ENCODE measurements at places on chromosomes 1 and 21. TPM values are rescaled to one million over a fixed set of nuclear protein-coding genes. Genes with fewer than 3 reads are reported as not detected.

- DNase-seq: no peak
Measured at GRCh38 chr1:22562584-22563583, at the start of gene EPHA8. Gene EPHA8, plus strand, starts transcription at chr1:22563489. Its CDS starts 147 bp downstream, at chr1:22563636.

DNA sequence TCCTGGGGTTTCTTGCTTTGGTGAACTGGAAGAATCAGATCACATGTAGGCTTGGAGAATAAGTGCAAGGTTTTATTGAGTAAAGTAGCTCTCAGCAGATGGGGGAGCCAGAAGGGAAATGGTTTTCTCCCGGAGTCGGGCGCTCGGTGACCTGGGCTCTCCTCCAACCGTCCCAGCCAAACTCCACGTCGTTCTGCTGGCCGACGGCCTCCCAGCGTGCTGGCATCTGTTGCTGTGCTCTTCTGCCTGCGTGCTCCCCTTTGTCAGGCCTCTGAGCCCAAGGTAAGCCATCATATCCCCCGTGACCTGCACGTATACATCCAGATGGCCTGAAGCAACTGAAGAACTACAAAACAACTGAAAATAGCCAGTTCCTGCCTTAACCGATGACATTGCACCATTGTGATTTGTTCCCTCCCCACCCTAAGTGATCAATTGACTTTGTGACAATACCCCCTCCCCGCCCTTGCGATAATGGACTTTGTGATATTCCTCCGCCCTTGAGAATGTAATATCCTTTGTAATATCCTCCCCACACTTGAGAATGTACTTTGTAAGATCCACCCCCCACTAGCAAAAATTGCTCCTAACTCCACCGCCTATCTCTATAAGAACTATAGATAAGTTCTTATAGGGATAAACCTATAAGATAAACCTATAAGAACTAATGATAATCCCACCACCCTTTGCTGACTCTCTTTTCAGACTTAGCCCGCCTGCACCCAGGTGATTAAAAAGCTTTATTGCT is 88.3 kb downstream of the SMYD3 start:
- DNase-seq: no peak

- no peak for DNase-seq
Measured at GRCh38 chr1:6256645-6257044, 4.3 kb downstream of the GPR153 start.

The ASTN1 gene
- not detected for total RNA-seq

The TINAGL1 gene
- total RNA-seq: 1.8 TPM

The NDUFS5 gene
- total RNA-seq: 263 TPM

DNA sequence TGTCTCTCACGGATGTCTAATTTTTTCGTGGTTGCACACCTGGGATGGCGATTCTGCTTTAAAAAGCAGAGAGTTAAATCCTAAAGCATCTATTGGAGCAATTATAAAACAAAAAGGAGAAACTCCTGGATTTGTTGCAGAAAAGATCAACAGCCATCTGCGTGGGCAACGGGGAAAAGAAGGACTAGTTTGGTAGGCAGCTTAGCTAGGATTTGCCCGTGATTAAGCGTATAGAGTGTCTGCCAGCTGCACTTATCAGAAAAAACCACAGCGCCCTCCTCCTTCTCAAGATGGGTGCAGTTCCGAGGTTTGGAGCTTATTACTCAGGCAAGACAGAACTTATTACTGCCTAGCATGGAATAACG is 526 bp upstream of the SLC25A24 start:
- DNase-seq: peak; percentile 75

DNA sequence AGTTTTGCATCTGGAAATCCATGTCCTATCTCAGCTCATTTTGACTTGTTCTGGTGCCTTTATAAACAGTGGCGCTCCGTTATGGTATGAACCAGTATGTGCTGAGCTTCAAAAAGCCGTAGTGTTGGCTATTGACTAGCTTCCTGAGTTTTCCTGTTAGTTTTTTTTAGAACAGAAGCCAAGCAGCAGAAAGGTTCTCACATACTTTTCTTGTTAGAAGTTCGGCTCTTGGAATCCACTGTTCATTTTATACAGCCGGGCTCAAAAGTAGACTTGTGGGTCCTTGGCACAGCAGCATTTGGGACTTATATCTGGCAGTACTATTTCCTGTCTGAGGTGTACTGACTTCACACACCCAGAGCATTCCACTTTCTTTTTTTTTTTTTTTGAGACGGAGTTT is 63.8 kb downstream of the TBCE start:
- peak; percentile 49 for DNase-seq

- DNase-seq: peak; percentile 46
Measured at GRCh38 chr1:36034692-36035091, 49.2 kb upstream of the TEKT2 start.

- no peak for DNase-seq
Measured at GRCh38 chr1:71228742-71229365, 148.0 kb upstream of the ZRANB2 start.

- no peak for DNase-seq
Measured at GRCh38 chr1:180946541-180947498, 34.1 kb downstream of the KIAA1614 start.

The PALMD gene
- not detected for total RNA-seq

GRCh38 chr1:12594490-12594889 is 23.5 kb downstream of the DHRS3 start:
- DNase-seq: no peak

- DNase-seq: no peak
Measured at GRCh38 chr1:196002906-196003305, 605.3 kb downstream of the KCNT2 start.

GRCh38 chr21:26471099-26471471 is 102.0 kb downstream of the CYYR1 start:
- DNase-seq: no peak

- peak; percentile 25 for DNase-seq
Measured at GRCh38 chr1:248618878-248619277, 16.0 kb downstream of the OR2T11 start.

- peak; percentile 48 for DNase-seq
Measured at GRCh38 chr1:94858276-94858675, 38.1 kb downstream of the SLC44A3 start.

The FLG2 gene
- not detected for total RNA-seq

The TENT5C gene
- total RNA-seq: 0.72 TPM

The OR2M3 gene
- not detected for total RNA-seq

DNA sequence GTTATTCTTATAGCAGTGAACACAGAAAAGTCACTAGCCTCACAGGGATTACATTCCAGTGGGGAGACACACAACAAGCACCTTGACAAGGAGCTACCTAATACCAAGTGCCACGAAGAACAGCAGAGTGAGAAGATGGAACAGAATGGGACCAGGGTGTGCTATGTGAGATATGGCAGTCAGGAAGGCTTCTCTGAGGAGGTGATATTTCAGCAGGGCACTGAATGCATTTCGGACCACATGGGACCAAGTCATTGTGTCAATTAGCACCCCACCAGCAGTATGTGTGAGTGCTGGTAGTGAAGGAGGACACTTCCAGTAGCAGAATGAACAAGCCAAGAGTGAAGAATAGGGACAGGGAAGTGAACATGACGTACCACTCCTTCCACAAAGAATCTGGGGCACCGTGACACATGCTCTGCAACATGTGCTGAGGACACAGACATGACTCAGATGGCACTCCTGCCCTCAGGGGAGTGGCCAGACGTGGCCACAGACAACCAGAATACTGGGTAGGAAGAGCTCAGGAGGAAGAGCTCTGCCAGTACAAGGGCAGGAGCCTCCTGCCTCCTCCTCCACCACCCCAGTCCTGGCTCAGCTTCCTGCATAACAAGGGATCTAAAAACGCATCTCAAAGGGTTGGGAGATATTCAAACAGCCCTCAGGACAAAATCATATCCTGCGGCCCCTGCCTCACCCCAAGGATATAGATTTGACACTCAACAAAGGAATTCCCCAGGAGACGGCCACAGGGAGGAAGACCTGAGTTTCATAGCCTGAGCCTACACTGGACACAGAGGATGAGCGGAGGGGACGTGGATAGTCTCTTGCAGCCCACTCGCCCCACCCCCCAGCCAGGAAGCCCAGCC is 102.5 kb downstream of the TRABD2B start:
- no peak for DNase-seq

The NAXE gene
- total RNA-seq: 79.9 TPM

DNA sequence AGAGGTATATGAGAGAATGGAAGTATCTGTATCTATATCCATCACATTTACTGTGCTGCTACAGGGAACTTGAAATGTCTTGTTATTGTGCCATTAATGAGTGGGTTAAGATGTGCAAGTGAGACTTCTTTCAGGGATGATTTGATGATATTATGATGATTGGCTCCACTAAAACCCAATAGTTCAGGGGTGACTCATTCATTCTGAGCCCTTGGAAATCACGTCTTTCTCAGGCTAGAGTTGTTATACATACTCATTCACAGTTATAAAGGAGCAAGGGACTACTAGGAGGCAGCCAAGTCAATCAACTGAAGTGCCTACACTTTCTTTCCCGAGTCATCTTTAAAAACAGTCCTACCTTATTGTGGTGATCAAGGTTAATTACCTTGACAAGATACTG is 1109.8 kb upstream of the B3GALT2 start:
- DNase-seq: peak; percentile 18

GRCh38 chr1:31828341-31828740 is 12.5 kb upstream of the SPOCD1 start:
- DNase-seq: no peak

DNA sequence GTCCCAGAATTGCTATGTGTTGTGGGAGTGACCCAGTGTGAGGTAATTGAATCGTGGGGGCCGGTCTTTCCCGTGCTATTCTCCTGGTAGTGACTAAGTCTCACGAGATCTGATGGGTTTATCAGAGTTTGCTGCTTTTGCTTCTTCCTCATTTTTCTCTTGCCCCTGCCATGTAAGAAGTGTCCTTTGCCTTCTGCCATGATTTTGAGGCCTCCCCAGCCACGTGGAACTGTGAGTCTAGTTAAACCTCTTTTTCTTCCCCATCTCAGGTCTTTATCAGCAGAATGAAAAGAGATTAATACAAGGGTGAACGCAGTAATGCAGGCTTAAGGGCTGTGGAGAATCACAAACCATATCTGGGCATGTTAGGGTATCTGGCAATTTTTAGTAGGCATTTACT is 624.0 kb downstream of the USP25 start:
- DNase-seq: no peak

The TCHHL1 gene
- not detected for total RNA-seq

The WNT3A gene
- total RNA-seq: not detected

DNA sequence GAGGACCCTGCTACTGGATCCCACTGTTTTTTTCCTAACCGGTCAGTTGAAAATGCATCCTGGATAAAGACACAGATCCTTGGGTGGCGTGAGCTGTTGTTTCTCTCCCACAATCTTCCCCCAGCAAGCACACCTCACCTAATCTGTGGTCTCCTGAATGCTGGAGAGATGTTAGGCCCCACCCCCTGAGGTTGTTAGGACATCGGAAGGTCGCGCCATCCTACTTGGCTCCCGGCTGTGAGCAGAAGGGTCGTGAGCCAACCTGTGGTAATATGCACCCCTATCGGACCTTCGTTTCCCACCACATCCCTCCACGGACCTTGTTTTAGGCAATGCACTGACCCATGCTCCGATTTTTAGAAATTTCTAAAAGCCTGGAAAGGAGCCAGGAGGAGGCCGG is 89.9 kb upstream of the IPO9 start:
- no peak for DNase-seq

The CFHR5 gene
- not detected for total RNA-seq

DNA sequence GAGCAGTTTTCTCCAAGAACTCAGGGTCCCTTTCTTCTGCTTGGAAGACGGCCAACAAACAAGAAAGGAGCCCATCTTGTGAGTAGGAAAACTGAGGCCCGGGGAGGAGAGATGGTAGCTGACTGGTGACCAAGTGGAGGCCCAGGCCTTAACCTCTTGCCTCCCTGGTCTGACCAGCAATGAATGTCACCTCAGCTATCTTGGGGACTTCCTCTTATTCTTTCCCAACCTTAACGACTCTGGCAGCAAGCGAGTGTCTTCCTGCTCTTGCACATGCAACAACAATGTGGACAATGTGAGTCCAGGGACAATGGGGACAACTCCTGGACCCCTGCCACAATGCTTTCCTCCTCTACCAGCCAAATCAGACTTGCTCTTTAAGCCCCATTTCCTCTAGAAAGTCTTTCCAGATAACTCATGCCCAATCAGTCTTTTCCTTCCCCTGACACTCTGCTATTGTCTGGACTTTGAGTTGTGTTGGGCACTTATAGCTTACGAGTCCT is 12.6 kb downstream of the HSPG2 start:
- DNase-seq: no peak

DNA sequence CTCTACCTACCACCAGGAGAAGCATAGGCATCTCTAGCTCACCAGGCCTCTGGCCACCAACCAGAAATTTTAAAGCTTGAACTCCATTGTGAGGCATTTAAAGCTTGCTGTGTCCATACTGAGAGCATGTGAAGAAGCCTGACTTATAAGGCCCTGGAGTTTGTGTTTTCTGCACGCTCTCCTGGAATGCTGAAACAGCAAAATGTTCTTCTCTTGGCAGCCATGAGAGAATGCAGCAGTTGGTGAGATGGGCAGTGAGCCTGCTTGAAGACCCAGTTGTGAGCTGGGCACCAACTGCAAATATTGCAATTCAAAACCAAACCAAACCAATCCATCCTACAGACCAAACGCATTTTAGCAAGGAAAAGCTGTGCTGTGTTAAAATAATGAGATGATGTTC is 170.0 kb upstream of the IVNS1ABP start:
- DNase-seq: no peak

- no peak for DNase-seq
Measured at GRCh38 chr1:12762766-12763165, 10.8 kb upstream of the PRAMEF12 start.

DNA sequence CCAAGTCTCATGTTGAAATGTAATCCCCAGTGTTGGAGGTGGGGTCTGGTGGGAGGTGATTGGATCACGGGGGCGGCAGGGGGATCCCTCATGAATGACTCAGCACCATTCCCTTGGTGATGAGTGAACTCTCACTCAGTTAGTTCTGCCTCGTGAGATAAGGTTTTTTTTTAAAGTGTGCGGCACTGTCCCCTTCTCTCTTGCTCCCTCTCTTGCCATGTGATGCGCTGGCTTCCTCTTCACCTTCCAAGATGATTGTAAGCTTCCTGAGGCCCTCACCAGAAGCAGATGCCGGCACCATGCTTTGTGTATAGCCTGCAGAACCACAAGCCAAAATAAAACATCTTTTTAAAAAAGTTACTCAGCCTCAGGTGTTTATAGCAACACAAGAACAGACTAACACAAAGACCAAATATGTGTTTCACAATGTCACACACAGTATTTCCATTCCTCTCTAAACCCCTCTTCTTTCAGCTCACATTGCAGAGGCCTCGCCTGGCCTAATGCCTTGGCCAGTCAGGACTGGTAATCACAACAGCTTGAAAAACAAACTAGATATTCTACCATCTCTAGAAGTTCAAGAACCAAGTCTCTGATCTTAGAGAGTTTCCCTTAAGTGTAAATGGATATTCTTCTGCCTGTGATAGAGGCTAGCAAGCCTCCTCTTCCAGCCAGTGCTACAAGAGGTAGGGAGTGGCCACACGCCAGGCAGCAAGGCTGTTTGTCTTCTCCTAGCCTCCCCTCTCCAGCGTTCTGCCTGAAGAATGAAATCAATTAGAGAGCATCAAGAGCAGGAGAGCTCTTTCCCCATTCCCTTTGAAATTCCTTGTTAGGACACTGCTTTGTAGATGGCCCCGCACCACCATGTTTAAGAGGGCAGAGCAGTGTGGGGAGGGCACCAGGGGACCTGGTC is 19.6 kb upstream of the RAP1A start:
- no peak for DNase-seq

All from HFFc6 (cell line).